Activated T-cell treated with anti-CD3 and anti-CD28 coated beads for 24 hours (primary cell): ENCODE measurements at places on chromosomes 3 and 15.
A peak's percentile ranks its signal among the peaks of the same experiment; 100 is the strongest.

- DNase-seq, result no peak
Measured at GRCh38 chr15:53312707-53313106, 446.8 kb downstream of the WDR72 start.

- DNase-seq, result no peak
Measured at GRCh38 chr3:12532182-12532581, 13.1 kb downstream of the MKRN2OS start.

- DNase-seq, result no peak
Measured at GRCh38 chr15:100083572-100083971, 258.2 kb downstream of the ADAMTS17 start.

DNA sequence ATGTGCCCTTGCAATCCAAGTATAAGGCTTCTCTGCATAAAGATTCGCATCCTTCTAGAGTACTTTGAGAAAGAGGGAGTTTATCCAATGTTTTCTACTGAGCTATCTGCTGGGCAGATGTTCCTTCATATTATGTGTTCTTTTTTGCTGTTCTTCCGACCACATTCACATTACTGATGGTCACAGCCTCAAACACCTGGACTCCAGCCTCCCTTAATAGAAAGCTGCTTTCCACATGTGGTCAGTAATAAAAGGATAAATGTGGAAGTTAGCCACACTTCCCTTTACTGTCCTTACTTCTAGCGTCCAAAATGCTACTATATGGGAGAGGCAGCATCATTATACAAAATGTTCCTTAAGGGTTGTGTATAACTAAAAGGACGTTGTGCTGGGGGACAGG, 116.9 kb downstream of the CD47 start:
- no peak for DNase-seq

DNA sequence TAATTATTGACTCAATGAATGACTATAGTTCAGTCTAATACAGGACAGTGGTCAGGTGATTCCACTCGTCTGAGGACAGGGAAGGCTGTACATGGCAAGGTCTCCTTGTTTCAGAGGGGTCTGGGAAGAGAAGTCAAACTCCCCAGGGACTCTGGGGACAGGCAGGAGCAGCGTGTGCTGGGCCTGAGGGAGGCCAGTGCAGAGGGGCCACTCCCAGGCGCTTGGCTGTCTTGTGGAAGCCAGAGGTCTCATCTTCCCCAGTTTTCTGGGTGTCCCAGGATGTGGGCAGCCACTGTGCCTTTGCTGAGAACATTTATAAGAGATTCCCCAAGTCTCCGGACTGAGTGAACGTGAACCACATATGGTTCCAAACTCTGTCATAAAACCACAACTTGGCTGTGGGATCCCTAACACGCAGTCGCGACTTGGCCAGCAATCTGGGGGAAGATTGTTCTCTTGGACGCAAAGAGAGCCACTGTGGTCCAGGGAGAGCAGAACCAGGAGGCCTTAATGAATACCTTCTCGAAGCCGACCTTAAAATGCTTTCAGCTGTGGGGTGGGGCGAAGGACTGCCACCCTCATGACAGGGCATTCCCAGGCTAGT, 30.4 kb downstream of the BHLHE40 start:
- no peak for DNase-seq

DNA sequence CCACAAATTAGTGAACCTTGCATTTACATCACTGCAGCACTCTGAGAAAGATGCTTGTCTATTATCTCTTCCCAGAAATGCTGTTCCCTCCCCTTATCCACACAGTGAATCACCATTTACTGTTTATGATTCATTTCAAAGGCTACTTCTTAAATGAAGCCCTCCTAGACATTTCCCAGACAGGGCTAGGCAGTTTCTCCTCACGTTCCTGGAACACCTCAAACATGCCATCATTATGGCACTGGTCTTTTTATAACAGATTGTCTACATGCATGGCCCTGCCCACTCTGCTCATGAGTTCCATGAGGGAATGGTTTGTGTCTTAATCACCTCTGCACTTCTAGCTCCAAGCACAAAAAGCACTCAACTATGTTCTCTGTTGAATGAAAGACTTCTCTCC, 32.2 kb upstream of the TM2D3 start:
- no peak for DNase-seq

DNA sequence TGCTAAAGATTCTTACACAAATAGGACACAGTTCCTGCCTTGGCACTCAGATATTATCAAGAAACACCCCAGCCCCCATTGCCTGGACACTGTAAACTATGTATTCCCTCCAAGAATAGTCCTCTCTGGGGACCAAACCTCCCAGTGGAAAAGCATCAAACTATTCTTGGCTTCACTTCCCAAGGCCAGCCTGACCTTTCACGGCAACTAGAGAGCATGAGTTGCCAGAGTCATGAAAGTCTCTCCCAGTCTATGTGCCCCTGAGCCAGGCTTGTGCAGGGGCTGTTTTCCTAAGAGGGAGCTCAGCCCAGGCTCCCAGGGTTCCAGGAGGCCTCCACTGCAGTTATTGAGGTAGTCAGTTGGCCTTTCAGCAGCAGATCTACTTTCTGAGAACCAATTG, 251.9 kb upstream of the TGFBR2 start:
- DNase-seq, result no peak

- DNase-seq, result no peak
Measured at GRCh38 chr3:35640190-35641165, 1.2 kb downstream of the ARPP21 start.

GRCh38 chr3:116140100-116140689, 305.1 kb downstream of the LSAMP start:
- no peak for DNase-seq

- DNase-seq, result no peak
Measured at GRCh38 chr3:136626493-136626892, 125.7 kb downstream of the STAG1 start.

DNA sequence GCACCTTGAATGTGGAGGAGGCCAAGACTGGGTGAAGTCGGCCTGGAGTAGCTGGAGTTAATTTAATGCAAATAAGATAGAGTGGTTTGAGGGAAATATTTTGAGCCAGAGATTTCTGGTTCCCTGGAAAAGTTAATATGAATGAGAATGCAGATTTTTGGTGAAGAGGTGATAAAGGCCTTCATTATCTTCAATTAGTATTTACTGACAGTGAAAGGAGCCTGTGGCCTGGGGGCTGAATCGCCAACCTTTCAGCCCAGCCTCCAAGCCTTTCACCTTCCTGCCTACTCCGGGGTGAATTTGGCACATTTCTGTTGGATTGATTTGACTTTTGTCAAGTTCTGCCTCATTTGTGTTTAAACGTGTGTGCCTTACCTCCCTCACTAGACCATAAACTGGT, 147.8 kb downstream of the SOX2 start:
- no peak for DNase-seq

GRCh38 chr3:63963496-63963895, 51.3 kb upstream of the SCAANT1 start:
- DNase-seq, result no peak

DNA sequence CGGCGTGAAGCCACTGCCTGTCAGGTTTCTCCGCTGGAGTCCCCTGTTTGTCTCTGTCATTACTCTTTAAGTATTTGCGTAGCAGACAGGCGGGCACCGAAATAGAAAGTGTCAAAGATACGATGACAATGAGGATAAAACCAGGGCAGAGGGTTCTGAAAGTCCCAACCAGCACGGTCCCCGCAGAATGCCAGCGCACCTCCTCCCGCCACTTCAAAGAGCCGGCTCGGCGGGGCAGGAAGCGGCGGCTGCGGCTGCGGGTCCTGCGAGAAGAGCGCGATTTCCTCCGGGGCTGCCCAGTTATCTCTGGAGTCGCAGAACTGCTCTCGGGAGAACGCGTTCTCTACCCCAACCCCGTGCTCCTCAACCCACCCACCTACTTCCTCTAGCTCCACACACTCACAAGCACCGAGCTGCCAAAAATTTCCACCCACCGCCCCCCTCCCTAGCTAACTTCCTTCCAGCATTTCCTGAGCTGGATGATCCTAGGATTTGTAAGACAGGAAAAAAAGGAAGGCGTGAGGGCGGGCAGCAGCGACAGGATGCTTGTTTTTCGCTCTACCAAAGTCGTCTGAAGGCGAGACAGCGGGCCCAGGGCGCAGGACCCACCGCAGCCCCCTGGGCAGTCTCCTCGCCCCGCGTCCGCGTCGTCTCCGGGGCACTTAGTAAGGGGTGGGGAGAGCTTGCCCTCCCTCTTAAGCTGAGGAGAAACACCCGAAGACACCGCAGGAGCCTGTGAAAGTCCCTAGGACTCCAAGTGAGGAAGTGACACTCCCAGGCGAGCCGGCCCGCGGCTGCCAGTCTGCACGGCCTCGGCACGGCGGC, at the start of gene ARHGAP31:
TSS of gene ARHGAP31 (plus strand) at position 513 of the 825 bp plus-strand sequence. CDS start 522 bp downstream, outside the sequence.
- peak; percentile 79 for DNase-seq

GRCh38 chr3:9146367-9147071, 102.9 kb downstream of the SRGAP3 start:
- DNase-seq, result no peak

DNA sequence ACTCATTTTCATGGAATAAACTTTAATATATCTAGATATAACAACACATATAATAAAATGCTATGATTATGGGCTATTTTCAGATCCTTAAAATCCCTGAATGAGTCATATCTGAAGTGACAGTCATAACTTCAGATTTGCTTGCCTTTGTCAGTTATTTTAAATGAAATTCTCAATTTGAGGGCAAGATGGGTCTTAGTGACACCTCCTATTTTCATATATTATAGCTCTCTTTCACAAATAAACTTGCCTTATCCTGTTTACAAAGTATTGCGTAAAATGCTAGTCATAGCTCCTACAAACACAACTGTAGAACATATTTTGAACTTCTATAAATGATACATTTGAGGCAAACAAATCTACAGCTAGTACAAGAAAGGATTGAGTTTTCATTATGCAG, 6.2 kb upstream of the THRB start:
- no peak for DNase-seq

GRCh38 chr15:100920516-100921135, 1.5 kb downstream of the LRRK1 start:
- no peak for DNase-seq

GRCh38 chr3:172918568-172919296, 168.2 kb downstream of the ECT2 start:
- DNase-seq, result no peak

DNA sequence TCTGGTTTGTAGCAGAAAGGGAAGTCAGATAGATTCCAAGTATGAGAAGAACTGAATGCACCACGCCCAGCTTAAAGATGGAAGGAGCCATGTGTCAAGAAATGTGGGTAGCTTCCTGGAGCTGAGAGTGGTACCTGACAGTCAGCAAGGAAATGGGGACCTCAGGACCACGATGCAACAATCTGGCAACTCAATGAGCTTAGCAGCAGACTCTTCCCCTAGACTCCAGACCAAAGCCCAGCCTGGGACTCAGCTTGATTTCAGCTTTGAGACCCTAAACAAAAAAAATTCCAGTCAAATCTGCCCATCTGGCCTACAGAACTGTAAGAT, 24.4 kb downstream of the MIX23 start:
- no peak for DNase-seq

DNA sequence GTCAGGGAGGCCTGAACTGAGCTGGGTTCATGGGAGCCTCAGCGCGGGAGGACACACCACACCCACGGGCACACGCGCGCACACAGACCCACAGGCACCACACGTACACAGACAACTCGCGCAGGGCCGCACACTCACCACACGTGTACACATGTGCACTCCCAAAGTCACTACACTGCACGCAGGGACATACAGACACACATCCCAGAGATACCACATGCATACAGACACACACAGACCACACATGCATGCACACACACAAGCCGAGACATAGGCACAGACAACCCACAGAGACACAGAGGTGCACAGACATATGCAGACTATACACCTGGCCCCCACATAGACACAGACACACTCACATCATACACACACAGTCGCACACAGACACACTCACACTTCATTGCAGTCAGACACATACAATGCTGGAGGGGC, 1.1 kb upstream of the MGLL start:
- no peak for DNase-seq

GRCh38 chr15:79988448-79989117, 17.6 kb upstream of the BCL2A1 start:
- DNase-seq, result no peak

GRCh38 chr3:98147179-98147578, at the start of gene OR5H14:
Gene OR5H14, plus strand, starts transcription at chr3:98147479. Its CDS starts 1,907 bp downstream, at chr3:98149386.
- no peak for DNase-seq

GRCh38 chr15:73681856-73682599, 2.2 kb upstream of the CD276 start:
- DNase-seq, result no peak

- DNase-seq, result no peak
Measured at GRCh38 chr3:47791193-47791855, 9.6 kb upstream of the SMARCC1 start.
